ENCODE measurements at places on chromosomes 12 and 14.

DNA sequence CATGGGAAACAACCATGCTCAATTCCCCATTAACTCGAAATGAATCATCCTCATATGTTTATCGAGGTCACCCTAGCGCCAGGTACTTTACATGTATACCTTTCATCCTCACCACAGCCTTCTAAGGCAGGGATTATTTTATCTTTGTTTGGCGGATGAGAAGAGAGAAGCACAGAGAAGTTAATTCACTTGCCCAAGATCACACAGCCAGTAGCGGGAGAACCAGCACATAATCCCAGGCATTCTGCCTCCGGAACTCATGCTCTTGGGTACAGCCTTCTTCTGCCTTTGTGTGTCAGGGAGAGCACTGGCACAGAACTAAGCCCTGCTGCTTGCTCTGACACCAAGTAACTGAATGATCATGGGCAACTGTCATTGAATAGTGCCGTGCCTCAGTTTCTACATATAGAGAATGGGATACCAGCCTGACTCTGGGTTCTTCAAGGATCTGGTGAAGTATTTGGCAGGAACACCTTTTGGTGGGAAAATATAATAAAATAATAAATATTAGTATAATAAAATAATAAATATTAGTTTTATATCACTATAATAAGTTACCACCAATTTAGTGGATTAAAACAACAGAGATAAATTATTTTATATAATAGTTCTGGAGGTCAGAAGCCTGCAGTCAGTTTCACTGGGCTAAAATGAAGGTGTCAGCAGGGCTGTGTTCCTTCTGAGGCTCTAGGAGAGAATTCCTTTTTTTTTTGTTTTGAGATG, 220.9 kb downstream of the AACS start:
- H3K4me3 ChIP-seq, result no peak overlapping the region
- DNase-seq, result no peak
- no peaks in the 10 kb centered on the region for H3K27me3 ChIP-seq

GRCh38 chr12:4723226-4723625, 3.0 kb downstream of the GALNT8 start:
- no peaks in the 10 kb centered on the region for H3K36me3 ChIP-seq
- no peak for DNase-seq
- H3K27ac ChIP-seq, result no peak overlapping the region
- H3K4me3 ChIP-seq, result no peak overlapping the region

DNA sequence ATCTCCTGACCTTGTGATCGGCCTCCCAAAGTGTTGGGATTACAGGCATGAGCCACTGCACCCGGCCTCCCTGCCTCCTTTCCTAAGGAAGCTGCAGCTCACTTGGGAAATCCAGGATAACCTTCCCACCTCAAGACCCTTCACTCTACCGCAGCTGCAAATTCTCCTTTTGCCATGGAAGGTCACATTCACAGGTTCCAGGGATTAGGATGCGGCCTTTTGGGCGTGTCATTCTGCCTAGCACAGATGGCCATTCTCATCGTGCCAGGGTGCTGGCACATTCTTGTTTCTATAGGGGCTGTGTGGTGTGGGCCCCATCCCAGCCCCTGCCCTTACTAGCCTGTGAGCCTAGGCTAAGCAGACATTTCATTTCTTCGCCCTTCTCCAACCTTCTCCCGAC, 219.9 kb downstream of the CHST11 start:
- no peaks in the 10 kb centered on the region for H3K36me3 ChIP-seq
- no peak for DNase-seq
- no peaks in the 10 kb centered on the region for H3K27me3 ChIP-seq
- peaks cover 12% of the 10 kb centered on the region for H3K4me1 ChIP-seq

DNA sequence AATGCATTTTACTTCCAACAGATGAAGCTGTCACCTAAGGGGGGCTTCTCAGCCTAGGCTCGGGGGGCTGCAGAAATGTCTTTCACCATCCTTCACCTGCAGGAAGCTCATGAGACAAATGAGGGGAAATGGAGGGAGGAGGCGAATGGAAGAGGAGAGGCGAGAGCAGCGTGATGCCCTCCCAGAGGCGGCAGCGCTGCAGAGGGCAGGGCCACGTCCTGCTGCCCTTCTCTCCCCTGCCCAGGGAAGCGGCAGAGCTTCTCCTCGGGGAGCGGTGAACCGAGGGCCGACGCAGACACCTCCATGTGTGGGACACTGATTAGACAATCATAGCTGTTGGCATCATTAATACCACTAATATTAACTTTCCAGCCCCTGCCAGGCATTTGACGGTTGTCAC, 78.3 kb downstream of the SERPINA3 start:
- H3K4me3 ChIP-seq, result no peak overlapping the region
- no peak overlapping the region for H3K27ac ChIP-seq
- no peak for DNase-seq
- peaks cover 2% of the 10 kb centered on the region for H3K27me3 ChIP-seq
